Stimulated activated CD4-positive, alpha-beta T cell treated with anti-CD3 and anti-CD28 coated beads, Interleukin-1b, Interleukin-23, amount 100 ng/mL, for 1 hour (primary cell): ENCODE measurements at places on chromosomes 4 and X.

GRCh38 chrX:38563030-38563429 is 1.7 kb downstream of the TSPAN7 start:
- DNase-seq: no peak

DNA sequence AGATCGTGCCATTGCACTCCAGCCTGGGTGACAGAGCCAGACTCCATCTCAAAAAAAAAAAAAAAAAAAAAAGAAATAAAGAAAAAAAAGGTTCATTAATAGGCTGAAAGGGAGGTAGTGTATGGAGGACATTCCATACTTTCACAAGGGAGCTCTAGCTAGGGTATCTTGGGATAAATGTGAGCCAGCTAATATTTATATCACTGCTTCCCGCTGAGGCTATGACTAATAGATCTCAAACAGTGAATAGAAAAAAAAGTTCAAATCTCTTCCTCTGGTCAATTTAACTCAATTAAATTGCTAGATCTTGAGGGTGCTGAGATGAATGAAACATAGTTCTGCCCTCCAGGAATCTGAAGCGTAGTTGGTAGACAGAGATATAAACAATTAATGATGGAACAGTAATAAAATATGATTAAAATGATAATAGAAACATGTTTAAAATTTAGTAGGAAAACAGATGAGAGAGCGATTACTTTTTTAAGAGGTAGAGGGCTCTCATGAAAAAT is 55.7 kb upstream of the SHISA3 start:
- no peak for DNase-seq

DNA sequence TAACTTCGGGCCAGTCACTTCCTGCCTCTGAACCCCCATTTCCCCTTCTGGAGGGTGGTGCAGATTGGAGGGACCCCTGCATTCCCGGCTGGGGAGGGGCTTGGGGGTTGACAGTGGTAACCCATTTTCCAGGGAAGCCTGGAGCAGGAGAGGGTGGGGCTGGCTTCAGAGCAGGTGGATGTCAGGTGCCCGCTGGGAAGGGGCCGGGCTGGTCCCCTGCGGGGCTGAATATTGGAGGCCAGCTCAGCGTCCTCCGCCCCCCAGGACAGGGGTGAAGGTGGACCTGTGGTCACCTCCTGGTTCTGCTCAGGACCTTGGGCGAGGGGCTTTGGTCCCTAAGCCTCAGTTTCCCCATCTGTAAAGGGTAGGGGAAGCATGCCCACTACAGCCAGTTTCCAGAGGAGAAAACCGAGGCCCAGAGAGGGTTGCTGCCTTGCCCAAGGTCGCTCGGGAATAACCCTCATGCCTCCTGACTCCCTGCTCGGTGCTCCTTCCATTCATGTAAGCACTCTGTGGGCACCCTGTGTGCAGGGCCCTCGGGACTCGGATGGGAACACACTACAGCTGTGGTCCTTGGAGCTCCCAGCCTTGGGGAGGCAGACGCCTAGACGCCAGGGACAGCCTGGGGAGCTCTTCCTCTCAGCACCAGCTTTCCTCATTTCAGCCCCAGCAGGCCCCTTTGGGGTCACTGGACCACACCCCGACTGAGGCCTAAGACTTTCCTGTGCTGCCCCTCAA is 683 bp downstream of the MAN2B2 start:
- no peak for DNase-seq

DNA sequence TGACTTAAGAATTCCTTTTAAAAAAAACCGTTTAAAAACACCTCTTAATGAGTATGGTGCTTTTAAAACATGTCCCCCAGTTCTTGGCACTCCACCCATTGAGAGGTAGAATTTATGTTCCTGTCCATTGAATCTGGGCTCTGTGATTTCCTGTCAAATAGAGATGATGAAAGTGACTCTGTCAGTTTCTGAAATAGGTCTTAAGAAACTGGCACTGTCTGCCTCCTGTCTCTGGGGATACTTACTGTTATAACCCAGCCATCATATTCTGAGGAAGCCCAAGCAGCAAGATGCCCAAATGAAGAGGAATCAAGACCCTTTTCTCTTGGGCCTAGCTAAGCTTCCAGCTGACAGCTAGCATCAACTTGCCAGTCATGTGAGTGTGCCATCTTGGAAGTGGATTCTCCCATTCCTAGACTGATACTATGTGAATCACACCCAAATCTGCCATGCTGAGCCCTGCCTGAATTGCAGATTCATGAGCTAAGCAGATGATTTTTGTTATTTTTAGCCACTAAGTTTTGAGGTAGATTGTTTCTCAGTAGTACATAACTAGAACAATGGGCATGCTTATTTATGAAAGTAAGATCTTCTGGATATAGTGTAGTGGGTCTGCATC is 22.8 kb downstream of the C4orf54 start:
- DNase-seq: no peak

DNA sequence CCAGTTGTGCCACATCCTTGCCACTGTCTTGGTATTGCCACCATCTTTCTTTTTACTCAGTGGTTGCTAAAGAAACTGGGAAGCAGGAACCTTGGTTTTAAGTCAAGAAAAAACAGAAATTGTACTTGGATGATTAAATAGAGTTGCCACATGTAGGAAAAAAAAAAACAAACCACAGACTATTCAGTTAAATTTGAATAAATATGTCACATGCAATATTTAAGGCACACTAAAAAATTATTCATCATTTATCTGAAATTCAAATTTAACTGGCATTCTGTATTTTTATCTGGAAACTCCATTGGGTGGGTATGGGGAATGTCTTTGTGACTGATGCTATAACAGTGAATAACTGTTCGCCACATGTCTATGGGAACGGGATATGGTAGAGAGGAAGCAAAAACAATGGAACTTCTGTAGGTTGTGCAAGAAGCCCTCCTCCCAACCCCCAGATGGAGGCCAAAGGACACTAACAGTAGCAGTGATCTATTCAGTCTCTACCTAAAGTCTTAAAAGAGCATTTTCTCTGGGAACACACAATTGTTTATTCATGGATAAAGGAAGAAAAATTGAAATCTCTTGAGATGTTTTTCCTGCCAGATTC is 57.0 kb upstream of the PLAC8 start:
- no peak for DNase-seq

DNA sequence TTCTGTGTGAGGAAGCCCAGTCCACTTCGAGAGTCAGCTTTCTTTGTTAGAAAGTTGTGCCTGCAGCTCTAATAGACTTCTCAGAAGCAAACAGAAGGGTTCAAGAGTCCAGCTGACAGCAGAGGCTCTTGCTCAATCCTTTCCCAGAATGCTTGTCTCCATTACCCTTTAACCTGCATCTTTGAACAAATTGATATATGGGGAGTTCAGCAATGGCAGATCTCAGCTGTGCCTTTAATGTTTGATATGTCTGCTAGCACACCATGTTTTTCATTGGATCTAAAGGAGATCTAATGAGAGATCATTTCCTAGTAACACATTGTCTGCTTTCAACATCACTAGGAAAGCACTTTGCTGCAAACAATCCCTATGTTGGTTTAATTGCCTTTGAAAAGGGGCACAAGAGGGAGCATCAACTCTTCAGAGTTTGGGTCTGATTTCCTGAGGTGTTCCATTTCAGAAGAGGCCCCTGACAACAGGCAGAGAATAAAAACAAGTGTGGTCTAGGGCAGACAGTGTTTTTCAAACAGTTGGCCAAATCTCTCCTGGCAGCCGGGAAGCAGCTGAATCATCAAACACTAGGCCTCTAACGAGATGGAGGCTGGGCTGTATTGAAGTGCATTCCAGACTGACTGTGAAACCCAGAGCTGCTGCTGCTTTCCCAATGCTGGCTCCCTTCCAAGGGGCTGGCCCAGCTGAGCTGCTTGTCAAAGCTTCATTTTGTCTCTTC is 55.5 kb downstream of the LUZP4 start:
- no peak for DNase-seq

DNA sequence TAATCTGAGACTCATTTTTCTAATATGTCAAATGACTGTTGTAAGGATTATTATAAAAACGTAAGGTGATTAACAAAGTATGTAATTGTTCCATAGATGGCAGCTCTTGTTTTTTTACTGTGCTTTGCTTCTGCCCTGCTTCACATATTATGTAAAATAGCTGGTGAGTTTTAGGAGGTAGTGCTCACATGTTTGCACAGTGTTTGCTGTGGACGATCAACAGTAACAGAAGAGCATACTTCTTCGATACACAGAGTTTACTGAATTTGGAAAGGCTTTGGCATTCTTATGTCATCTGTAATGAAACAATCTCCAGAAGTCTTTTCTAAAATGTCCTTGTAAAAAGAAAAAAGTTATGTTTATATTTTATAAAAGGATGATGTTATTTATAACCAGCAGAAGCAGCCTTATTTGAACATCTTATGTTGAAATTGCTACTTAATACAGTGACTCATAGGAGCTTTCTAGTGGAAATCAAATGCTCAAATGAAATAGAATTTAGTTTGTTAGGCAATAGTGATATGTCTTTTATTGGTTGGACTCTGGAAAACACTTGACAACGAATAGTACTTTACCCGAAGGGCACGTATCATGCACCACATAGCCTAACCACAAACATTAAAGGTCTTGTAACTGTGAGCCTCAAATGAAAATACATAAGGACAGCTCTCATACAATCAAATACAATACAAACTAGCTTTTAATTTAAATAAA is 1.9 kb upstream of the MTTP start:
- DNase-seq: no peak

GRCh38 chrX:153773741-153774575 is 6.9 kb upstream of the SRPK3 start:
- no peak for DNase-seq

GRCh38 chr4:6463311-6464289 is 8.8 kb downstream of the PPP2R2C start:
- no peak for DNase-seq

DNA sequence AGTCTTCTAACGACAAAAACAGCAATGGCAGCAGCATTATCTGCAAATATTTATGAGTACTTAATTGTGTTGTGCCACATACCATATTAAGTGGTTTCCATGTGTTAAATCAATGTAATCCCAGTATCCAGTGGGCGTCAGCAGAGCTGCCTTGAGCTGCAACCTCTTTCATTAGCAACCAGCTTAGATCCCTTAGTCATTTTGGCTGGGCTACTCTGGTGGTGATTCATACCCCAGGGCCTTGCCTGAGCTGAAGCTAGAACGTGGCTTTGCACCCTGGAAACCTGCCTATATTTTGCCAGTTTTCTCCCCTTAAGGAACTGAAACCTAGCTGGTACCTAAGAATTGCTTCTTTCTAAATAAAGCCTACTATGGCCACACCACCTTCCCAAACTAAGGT is 474.3 kb upstream of the FTHL17 start:
- no peak for DNase-seq

DNA sequence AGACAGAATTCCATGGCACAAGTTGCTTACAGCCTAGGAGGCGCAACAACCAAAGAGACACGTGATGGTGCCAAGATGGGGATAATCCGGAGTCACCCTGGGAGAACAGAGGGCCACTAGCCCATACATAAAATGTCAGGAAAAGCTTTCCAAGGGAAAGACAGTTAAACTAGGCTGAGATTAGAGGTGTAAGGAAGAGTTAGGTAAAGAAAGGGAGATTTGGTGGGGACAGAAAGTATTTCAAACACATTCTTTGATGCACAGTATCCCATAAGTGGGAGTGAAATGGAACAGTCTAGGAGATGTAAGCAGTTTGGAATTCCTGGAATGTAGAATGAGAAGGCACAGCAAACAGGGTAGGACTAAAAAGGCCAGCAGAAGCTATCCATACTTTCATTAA is 860.9 kb upstream of the LCORL start:
- no peak for DNase-seq

DNA sequence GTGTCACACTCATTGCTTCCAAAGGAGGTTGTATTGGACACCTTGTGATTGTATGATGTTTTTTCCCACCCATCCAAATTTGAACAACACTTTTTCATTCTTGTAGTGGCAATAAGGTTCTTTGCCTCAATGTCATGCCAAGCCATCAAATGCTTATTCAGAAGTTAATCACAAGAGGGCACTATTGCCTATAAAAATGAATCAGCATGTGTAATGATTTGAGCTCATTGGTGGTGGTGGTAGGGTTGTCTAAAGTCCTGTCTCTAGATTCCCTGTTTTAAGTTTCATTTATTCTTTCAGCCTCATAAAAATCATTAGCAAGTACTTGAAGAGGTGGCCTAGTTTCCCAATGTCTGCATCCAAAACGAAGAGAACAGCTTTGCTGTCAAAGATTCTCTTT is 37.0 kb downstream of the IRS4 start:
- DNase-seq: no peak

- DNase-seq: no peak
Measured at GRCh38 chr4:54225598-54226403, 3.3 kb upstream of the PDGFRA start.

DNA sequence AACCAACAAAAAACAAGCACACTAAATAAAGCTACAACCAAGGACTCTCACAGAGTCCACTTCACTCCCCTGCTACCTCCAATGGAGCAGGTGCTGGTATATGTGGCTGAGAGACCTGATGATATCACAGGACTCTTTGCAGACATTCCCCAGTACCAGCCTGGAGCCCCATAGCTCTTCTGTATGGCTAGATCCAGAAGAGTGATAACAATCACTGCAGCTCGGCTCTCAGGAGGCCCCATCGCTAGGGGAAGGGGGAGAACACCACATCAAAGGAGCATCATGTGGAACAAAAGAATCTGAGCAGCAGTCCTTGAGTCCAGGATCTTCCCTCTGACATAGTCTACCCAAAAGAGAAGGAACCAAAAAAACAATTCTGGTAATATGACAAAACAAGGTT is 237.1 kb upstream of the TLL1 start:
- DNase-seq: no peak

- no peak for DNase-seq
Measured at GRCh38 chr4:56786955-56787354, 34.5 kb downstream of the SPINK2 start.

DNA sequence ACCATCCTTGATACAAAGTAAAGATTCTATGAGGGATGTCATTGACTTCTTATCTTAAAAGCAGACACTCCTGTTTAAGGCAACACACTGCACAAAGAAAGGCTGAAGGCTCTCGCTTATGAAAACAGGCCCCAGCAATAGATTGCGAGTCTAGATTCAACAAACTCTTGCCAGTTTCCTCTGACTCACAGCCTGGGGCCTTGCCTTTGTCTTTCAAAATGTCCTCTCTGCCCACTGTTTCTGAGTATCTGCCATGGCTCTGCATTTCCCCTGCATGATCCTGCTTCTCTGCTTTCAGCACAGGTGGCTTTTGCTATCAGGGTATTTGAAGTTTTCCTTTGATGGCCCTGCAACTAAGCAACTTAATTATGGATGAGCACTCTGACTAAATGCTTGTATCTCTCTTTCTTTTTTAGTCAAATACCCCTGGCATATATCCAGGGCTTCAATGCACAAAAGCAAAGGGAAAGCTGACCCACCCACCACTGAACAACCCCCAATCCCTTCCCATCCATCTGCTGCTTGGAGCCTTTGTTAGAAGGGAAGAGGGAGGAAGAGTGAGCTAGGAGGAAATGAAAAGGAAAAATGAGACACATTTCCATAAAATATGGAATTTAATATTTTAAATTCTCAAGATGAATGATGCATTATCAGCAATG is 32.2 kb downstream of the NDP start:
- no peak for DNase-seq

DNA sequence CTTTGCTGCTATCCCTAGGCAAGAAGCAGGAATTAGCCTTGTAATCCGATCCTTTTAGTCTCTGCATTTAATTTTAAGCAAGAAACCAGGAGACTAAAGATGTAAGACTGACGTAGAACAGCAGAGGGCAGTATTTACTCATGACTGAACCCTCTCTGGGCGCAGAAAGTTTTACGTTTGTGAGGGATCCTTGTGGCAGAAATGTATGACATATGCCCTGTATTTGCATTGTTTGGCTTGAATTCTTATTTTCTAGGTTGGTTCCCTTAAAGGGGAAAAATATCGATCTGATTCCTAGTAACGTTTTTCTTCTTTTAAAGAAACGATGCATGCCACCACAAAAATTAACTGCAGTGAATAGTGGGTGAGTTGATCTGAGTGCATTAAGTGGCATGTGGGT is 1.3 kb upstream of the FAT4 start:
- no peak for DNase-seq

- DNase-seq: no peak
Measured at GRCh38 chr4:37762294-37762990, 64.0 kb upstream of the PGM2 start.
